DMS53 (cell line): ENCODE measurements at places on chromosomes 4 and X.

DNA sequence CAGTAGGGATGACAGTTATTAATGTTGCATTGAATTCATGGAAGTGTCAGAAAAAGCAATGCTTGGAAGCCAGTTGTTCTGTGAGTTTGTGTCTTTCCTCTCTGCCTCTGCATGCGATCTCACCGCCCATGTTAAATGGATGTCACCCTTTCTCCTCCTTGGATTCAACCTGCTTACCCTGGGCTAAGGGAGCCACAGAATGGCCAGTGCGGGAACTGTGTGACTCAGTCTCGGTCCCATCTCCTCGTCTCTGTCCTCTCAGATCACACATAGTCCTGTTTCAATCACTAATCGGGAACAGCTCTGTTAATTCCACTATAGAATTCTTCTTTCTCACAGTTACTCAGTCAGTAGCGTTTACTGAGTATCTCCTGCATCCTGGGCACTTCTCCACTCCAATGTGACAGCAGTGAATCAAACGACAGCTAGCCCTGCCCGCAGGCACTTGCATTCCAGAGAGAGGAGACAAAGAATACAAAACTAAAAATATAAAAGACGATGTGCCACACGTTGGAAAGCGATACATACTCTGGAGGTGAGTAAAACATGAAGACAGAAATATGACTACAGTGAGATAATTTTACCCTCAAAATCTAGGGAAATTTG lies 53.6 kb upstream of the TLR3 start:
- peak; percentile 15 for DNase-seq

GRCh38 chr4:44538534-44538933 lies 89.9 kb upstream of the KCTD8 start:
- DNase-seq, result no peak

- no peak for DNase-seq
Observed at GRCh38 chr4:82620126-82620735, 58.4 kb upstream of the TMEM150C start.

GRCh38 chr4:185370268-185370949 lies 25.3 kb downstream of the LRP2BP start:
- no peak for DNase-seq

GRCh38 chrX:140794642-140795041 lies 85.1 kb downstream of the LINC00632 start:
- DNase-seq, result no peak
